ENCODE measurements at places on chromosomes 3 and 15.

GRCh38 chr3:139173372-139174108 lies 128.8 kb upstream of the PRR23C start:
- DNase-seq = peak; percentile 77

DNA sequence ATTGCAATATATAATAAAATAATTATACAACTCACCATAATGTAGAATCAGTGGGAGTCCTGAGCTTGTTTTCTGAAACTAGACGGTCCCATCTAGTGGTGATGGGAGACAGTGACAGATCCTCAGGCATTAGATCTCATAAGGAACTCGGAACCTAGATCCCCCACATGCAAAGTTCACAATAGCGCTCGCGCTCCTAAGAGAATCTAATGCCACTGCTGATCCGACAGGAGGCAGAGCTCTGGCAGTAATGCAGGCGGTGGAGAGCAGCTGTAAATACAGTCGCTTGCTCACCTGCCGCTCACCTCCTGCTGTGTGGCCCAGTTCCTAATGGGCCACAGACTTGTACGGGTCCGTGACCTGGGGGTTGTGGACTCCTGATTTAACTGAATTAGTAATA lies 87.8 kb downstream of the P3H2 start:
- DNase-seq = no peak

DNA sequence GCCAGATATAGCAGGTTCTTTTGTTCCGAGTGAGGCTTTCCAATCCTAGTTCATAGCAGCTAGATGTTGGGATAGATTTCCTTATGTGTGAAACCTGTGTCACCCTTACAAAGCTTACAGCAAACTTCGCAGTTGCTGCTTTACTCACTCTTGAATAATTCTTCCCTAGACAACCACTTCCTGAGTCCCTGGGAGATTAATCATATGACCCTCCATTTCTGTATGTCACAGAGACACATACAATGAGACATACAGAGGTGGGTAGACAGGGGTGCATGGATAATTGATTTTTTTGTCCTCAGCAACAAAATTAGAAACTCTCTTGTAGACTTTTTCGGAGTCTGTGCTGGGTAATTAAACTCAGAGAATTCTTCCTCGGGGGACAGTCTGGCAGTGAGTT lies 163.2 kb downstream of the NSUN3 start:
- DNase-seq = no peak

DNA sequence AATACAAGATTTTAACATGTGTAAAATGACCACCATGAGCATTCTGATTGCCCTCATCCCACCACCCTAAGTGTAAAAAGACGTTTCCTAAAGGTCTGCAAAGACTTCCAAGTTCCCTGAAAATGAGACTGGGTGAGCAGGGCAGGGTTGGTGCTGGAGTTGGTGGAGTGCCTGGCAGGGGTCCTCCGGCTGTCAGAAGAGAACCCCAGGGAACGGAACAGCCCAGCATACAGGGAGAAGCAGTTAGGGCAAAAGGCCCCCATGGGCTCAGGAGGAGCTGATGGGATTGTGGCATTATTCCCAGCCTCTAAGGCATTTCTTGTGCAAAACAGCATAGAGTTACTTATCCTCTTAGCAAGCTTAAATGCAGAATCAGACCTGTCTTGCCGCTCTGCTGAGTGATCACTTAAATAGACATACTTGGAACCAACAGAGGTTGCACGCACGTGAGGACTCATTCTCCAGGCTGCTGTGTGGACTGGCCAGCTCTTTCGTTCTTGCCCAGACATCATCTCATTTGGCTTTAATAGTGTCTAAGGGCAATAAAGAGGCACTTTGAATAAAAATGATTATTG lies 36.0 kb downstream of the XYLB start:
- DNase-seq = no peak

- no peak for DNase-seq
Observed at GRCh38 chr3:62134061-62134496, 239.3 kb downstream of the FEZF2 start.

GRCh38 chr3:14849638-14850230 lies 31.0 kb downstream of the FGD5 start:
- no peak for DNase-seq

DNA sequence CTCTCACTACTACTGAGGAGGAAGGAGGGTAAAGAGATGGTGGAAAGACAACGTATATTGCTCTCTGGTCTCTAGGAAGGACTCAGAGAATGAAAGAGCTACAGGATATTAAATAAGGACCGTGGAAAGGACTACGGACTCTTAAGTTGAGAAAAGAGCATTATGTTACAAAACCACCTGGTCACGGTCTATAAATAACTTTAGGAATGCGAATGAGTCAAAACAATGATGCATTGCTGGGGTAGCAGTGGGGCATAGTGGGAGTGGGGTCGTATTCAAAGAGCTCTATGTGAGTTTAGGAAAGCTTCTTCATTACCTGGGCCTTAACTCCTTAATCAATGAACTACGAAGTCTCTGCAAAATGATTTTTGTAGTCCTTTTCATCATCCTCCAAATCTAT lies 295.7 kb upstream of the SOX14 start:
- DNase-seq = no peak

DNA sequence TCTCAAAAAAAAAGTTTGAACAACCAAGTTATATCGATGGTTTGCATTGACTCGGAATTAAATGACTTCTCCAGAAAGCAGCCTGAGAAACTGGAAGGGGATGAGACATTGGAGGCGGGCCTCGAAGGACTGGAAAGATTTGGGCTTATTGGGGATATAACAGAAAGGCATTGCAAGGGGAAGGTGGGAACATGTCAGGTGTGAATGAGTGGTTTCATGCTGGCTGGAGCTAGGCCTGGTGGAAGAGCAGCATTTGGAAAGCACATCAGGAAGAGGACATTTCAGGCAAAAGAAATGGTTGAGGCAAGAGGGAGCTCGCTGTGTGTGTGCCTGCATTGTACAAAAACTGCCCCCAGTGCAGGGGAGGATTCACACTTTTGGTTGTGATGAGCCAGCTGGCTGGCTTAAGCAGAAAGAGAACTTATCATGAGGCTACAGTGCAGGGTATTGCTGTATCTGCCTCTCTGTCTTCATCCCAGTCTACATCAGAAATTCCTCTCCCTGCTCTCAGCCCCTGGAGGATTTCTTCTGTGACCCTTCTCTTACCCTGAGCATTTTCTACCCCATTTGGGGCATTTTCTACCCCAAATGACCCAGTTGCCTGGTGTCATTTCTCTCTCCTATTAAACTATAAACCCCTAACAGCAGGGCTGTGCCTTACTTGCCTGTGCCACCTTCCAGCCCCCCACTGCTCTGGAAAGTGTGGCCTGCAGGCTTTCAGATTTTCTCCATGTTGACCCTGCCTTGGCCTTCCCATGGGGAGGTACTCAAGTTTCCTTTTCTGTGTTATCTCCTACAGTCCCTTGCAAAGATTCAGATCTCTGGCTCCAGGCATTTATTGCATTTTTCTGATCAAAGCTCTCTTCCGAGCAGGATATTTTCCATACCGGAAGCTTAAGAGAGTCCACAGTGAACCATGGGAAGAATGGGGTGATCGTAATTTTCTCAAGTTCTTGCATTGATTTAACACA lies 64.4 kb upstream of the FLNB start:
- no peak for DNase-seq

GRCh38 chr15:65576664-65577063 lies 34.3 kb downstream of the INTS14 start:
- no peak for DNase-seq

- DNase-seq = no peak
Observed at GRCh38 chr15:65056868-65057548, 10.8 kb downstream of the RASL12 start.

DNA sequence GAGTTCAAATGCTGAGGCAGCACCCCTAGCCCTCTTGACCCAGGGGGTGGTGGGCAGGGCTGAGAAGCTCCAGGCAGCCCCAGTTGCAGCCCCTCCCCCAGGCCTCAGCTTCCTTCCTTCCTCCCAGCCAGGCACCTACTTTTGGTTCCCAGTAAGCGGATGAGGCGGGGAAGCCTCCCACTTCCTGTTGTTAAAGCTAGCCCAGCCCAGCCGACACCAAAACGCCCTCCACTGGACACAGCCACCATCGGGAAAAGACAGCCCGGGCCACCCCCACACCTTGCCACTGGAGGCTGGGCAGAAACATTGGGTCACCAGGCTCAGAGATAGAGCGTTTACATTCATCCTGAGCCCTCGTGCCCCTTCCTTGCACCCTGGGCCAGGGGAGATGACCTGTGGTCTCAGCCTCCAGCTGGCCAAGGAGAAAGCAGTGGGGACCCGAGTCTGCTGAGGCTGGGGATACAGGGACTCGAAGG lies 3.5 kb downstream of the DUSP7 start:
- peak; percentile 89 for DNase-seq

GRCh38 chr15:69591905-69592508 lies 139.4 kb downstream of the RPLP1 start:
- no peak for DNase-seq

DNA sequence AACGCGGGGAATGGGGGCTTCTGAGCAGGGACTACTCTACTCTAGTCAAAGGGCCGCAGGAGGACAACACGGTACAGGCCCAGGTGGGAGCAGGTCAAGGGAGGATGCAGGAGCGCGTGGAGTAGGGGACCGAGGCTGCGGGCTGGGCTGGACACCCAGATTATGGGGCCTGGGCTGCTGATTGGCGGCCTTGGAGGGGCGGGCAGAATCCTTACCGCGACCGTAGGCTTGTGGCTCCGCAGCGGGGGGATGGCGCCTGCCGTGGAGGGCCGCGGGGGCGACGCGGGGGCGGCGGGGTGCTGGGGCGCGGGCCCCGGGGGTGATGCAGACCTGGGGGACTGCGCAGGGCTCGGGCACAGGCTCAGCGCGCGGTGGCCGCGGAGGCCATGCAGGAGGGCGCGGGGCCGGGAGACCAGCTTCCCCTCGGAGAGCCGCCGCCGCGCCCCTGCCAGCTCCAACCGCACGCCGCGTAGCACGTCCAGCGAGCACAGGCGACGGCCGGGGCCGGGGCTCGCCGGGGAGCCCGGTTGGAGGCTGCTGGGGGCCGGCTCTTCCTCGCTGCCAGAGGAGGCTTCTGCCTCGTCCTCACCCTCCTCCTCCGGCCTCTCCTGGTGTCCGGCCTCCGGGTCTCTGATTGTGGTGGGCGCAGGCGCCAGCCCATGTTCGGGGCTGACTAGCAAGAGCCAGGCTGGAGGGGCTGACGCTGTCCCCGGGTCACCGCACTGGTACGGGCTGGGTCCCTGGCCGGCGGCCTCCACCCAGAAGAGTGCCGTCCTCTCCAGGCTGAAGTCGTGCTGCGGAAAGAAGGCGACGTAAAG lies 12.9 kb downstream of the UBAP1L start:
- no peak for DNase-seq

DNA sequence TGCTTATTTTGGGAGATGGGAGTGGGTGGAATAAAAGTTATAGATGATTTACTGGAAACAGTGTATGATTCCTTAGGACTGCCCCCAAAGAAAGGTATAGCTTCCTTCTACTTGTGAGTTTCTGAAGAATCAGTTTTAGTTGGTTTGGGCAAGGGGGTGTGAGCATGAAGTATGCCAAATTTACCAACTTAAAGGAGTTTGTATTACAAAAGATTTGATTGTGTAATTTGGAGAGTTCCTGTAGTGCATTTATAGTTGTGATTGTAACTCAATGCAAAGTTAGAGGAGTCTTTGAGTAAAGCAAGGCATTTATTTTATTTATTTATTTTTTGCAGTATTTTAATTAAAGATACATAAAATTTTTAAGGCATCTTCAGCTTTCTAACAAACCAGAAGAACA lies 42.8 kb downstream of the TSC22D2 start:
- DNase-seq = peak; percentile 60

GRCh38 chr3:30318110-30318509 lies 288.3 kb upstream of the TGFBR2 start:
- DNase-seq = no peak

DNA sequence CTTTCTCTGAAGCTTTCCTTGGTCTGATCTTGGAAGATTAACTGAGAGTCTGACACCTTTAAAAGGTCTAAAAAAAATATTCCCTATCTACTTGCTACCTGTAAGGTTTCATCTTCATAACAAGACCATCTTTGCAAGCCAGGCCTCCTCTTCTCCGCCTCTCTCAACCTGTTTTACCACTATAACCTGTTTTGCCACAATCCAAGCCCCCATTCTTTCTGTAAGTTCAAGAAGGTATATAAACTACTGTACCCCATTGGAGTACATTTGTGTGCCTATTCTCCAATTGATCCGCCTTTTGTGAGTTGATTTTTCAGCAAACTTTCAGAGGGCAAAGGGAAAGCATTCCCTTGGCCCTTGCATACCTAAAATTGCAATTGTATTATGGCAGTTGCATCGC lies 319.3 kb upstream of the NECTIN3 start:
- no peak for DNase-seq

- no peak for DNase-seq
Observed at GRCh38 chr3:39226106-39226741, 33.8 kb upstream of the XIRP1 start.

GRCh38 chr3:84893211-84893610 lies 65.6 kb upstream of the CADM2 start:
- no peak for DNase-seq

DNA sequence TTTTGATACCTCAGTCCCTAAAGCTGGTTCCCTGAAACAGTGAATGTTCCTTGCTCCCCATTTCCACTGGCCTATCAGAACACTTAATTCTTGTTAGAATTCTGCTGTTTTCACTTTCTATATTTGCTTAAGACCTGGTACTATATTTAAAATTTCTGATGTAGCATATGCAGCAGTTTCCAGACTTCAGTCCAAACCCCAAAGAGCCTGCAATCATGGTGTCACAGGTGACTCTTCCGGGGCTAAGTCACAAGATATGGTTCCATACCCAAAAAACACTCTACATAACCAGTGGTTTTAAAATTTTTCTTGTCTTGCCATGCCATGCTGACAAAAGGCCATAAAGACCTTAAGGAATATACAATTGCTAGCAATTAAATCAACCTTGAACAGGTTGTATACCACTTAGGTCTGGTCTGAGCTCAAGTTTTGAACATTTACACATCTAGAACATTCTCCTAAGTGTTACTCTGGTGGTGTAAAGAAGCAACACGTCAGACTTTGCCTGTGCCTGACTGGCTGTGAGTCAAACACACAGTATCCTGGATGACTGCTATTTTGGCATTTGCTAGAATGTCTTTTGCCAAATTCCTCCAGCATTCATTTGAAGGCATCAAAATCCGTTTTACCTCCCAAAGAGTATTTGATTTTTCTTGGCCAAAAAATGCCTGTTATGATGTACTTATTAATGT lies 160.0 kb downstream of the FRMD5 start:
- no peak for DNase-seq
